ENCODE measurements at places on chromosomes 5 and 9.
A peak's percentile ranks its signal among the peaks of the same experiment; 100 is the strongest.

GRCh38 chr9:99112750-99113413 lies 8.0 kb downstream of the TGFBR1 start:
- DNase-seq = no peak

- no peak for DNase-seq
Measured at GRCh38 chr5:2415678-2416077, 335.8 kb downstream of the IRX2 start.

GRCh38 chr5:172494630-172495505 lies 40.5 kb upstream of the SH3PXD2B start:
- no peak for DNase-seq

- DNase-seq = no peak
Measured at GRCh38 chr9:136047775-136048559, 47.1 kb downstream of the NACC2 start.

- no peak for DNase-seq
Measured at GRCh38 chr9:95836072-95836471, 39.4 kb upstream of the ERCC6L2 start.

GRCh38 chr5:125272357-125272756 lies 525.9 kb upstream of the ZNF608 start:
- no peak for DNase-seq

DNA sequence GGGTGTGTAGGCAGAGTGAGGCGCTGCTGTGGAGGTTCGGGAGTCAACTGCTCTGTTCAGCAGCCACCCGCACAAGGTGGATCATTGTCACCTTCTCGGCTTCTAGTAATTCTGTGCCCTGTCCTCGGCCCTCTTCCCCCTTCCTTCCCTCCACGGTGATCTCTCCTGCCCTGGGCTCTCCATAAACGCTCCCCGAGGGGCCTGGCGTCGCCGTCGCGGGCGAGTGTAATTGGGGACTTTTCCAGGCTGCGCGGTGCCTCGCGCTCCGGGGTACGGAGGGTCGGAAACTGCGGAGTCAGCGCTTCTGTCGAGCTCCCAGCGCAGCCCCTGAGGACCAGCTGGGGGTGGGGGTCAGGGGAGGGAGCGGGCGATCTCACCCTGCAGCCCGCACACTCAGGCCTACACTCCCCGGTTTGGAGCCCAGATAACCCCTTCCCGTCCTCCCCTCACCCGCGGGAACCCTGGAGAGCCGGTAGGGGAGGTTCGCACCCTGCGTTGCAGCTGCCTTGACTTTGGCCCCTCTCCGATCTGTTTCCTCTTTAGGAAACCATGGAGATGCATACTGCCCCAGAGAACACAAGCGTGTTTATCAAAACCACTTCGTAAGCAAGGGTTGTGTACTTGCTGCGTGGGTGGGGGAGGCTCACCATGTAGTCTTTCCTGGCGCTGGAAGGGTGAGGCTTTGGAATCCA lies 188.3 kb upstream of the ZNF618 start:
- DNase-seq = no peak

DNA sequence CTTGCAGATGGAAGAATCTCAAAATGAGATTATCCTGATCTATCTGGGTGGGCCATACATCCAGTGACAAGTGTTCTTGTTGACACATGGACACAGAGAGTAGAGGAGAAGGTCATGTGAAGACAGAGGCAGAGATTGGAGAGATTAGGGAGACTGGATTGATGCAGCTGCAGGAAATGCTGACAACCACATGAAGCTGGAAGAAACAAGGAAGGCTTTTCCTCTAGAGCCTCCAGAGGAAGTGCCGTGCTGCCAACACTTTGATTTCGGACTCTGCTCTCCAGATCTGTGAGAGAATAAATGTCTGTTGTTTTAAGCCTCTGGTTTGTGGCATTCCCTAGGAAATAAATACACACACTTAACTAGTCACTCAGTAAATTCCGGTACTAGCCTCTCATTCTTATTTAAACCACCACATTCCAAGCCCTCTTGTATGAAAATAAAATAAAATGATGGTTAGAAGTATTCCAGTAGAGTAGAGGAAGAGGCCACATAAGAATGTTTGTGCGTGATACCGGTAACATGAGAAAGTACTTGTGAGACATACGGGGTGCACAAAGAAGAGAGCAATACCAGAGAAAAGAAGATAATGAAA lies 110.9 kb upstream of the DMAC1 start:
- DNase-seq = no peak

GRCh38 chr9:133589454-133590227 lies 19.5 kb downstream of the FAM163B start:
- DNase-seq = peak; percentile 57

DNA sequence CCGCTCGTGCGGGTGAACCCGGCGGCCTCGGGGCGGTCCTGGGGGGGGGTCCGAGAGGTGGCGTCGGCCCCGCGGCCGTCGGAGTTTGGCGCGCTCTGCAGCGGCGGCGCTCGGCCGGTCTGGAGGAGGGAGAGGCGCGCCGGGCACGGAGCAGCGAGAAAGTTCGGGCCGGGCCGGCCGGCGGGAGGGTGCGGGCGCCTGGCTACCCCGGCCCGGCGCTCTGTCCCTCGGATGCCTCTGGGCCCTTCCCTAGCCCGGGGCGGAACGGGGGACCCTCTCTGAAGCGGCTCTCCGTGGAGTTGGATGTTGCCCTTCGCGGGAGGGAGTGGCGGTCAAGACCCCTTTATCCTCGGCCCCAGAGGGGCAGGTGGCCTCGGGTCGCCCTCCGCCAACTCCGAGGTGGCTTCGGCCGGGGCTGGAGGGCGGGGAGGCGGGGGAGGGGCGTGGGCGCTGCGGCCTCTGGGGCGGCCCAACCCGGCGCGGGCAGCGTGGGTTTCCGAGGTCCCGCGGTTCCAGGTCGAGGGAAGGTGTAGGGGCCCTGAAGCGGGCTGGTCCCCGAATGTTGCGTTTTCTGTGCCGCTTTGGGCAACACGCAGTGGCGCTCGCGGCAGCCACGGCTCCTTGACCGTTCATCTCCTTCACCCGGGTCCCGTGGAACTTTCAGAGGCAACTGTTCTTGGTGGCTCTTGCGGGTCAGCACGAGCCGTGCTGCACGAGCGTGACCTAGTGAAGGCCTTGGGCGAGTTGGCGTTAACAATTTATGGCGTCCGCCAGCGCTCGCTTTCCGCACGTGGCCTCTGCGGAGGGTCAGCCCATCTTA lies 290.5 kb downstream of the DOCK8 start:
- peak; percentile 16 for DNase-seq

DNA sequence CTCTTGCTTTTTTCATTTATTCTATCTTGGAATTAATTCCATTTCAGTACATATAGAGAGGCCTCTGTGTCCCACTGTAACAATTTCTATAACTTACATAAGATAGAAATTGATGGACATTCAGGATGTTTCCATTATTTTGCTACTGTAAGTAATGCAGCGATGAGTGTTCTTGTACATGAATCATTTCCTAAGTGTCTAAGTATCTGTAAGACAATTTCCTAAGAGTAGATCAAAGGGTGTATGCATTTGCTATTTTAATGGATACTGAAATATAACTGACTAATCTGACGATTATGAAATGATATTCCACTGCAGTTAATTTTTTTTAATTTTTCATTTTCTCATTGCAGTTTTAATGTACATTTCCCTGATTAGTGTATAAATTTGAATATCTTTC lies 23.0 kb upstream of the RBM22 start:
- no peak for DNase-seq

DNA sequence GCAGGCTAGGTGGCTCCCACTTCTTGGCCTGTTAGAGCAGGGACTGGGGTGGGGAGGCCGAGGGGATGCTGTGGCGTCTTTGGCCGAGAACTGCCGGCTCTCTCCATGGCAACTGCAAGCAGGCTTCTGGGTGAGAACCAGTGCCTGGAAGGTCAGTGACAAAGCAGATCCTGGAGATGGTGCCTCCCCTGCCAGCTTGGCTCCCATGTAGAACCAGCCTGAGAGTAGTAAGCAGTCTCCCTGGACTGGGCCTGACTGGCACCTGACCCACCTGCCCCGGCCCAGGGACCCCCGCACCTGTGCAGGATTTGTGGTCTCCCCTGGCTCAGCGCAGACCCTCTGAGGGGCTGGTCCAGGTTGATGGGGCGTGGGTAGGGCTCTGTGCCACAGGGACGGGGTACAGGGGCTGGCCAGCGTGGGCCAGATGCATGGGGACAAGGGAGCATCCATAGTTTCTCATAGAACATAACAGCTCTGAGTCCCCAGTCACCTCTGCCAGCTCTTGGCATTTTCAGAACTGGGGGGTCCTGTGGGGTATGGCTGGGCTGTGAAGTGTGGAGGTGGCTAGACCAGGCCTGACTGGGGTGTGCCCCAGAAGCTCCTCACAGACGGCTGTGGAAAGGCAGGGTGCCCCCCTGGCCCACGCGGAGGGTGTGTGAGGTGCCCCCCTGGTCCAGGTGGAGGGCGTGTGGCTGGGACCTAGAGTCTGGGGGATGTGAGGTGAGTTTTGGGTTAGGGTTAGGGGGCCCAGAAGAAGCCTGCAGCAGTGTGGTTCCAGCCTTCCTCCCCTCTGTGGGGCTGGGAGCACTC lies 22.2 kb downstream of the CACNA1B start:
- DNase-seq = no peak

GRCh38 chr5:93675460-93676450 lies 65.6 kb downstream of the POU5F2 start:
- no peak for DNase-seq

DNA sequence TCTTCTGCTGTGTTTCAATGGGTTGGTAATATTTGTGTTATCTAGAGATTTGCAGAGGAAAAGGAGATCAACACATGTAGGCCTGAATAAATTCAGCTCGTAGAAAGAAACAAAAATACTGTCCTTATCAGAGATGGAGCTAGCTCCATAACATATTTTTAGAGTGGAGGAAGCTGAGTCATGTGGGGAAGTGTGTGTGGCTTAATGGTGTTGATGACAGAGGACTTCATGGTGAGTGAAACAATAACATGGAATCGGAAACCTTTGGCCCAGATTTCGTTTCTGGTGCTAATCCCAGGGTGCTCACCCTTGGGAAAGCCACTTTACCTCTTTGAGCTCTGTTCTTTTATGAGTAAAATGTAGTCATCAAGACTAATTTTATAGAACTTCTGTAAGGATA lies 825.0 kb downstream of the TLR4 start:
- DNase-seq = no peak

GRCh38 chr9:93246111-93246510 lies 62.2 kb downstream of the WNK2 start:
- DNase-seq = no peak

- DNase-seq = no peak
Measured at GRCh38 chr5:146283344-146283761, 55.3 kb upstream of the POU4F3 start.

DNA sequence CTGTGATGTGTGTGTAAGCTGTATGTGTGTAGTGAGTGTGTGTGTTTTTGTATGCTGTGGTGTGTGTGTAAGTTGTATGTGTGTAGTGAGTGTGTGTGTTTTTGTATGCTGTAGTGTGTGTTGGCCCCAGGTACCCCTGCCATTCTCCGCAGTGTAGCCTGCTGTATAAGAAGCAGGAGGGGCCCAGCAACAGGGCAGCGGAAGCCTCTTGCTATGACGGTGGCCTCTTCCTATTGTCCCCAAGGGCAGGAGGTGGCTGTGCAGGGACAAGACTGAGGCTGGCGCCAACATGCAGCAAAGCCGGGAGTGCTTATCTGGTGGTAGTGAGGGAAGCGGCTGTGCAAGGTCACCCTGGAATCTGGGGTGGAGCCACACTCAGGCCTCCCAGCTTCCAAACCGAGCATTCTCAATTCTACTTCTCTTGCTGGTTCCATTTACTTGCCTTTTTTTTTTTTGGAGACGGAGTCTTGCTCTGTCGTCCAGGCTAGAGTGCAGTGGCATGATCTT lies 5.1 kb downstream of the SPAAR start:
- no peak for DNase-seq

- DNase-seq = no peak
Measured at GRCh38 chr5:94649874-94650273, 31.4 kb downstream of the SLF1 start.

- DNase-seq = no peak
Measured at GRCh38 chr9:113858282-113858681, 17.8 kb upstream of the ZNF618 start.

DNA sequence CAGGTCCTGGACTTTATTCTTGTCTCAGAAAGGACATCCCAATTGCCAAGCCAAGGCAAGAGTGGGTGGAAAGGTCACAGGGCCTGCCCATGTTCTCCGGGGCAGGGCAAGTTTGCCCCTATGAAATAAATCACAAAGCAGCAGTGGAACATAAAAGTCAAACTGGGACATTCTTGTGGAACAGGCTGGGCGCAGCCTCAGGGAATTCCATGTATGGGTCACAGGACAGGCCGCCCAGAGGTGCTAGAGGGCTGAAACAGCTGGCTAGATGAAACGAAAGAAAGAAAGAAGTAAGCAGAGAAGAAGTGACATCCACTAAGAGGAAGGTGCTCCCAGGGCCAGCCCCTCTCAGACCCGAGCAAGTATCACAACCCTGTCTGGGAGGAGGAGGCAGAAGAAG lies 219.1 kb upstream of the NFIL3 start:
- no peak for DNase-seq

GRCh38 chr9:89808076-89808755 lies 203.4 kb downstream of the GADD45G start:
- DNase-seq = peak; percentile 39

- no peak for DNase-seq
Measured at GRCh38 chr5:97125125-97125683, 17.2 kb downstream of the LIX1 start.

DNA sequence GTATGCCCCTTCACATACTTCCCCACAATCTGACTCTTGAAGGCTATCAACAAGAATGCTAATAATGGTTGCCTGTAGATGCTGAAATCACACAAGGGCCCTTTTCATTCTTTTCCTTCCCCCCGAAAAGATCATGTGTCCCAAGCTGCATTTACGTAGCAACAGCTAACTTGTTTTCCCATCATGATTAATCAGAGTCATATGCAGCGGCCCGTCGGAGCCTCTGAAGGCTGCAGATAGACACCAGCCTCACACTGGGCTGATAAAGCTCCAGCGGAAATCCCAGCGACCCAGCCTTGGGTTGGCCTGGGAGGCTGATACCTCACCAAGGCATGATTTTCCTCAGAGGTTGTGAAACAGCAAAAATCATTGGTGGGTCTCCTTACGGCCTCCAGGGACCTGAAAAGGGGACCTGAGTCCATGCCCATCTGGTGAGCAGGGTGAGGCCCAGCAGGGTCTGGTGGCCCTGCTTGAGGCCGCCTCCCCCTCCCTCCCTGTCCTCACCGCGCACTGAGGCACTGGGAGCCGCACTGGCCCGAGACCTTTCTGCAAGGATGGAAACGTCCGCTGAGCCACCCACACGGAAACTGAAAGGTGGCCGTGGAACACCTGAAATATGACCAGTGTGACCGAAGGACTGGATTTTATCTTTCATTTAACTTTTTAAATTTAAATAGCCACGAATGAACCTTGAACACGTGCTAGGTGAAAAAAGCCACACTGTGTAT lies 114.2 kb upstream of the PHYKPL start:
- no peak for DNase-seq

All from HEK293T (cell line).